Dorsolateral prefrontal cortex (tissue), 122 donors: ENCODE measurements at places on chromosomes 3 and 15.

GRCh38 chr3:125585595-125586223, 9.6 kb downstream of the OSBPL11 start:
- peak; percentile 75 for DNase-seq

DNA sequence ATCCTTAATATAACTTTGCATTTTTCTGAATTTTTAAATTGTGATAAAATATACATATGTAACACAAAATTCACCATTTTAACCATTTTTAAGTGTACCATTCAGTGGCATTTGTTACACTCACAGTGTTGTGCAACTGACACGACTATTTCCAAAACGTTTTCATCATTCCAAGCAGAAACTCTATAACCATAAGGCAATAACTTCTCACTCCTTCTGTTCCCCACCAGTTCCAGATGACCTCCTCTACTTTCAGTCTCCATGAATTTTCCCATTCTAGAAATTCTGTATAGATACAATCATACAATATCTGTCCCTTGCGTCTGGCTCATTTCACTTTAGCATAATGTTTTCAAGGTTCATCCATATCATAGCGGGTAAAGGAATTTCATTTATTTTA, 223.5 kb upstream of the TTC14 start:
- DNase-seq, result no peak

DNA sequence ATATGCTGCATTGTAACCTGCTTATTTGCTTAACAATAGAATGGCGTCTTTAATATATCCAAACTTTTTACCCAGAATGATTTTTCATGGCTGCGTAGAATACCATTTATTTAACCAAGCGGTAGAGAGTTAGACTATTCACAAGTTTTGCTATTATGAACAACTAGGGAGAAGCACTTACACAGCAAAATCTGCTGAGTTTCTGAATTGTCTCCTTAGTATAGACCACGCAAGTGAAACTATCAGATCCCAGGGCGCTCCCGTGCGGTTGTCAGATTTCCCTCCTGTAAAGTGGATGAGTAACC, 12.6 kb upstream of the ADPGK start:
- no peak for DNase-seq

GRCh38 chr3:165895919-165896318, 58.7 kb upstream of the BCHE start:
- DNase-seq, result no peak

DNA sequence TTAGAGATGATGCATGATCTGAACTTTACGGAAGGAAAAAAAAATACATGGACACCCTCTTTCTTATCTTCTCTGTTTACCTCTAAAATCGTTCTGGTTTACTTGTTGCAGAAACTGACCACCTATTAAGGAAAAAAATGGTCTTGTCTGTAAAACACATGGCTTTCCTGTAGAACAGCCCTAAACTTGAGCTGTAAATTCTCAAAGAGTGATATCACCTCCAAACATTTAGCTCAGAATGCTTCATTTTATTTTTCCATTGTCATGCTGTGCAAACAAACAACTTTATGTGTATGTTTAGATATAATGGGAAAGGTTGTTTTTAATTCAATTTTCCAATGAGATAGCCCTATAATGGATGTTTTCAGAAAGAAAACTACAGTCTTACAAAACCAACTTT, 237.4 kb upstream of the NR2F2 start:
- DNase-seq, result no peak

- no peak for DNase-seq
Measured at GRCh38 chr3:158671821-158672214, 630 bp downstream of the LXN start.

GRCh38 chr15:62849316-62850106, 193.0 kb upstream of the TPM1 start:
- DNase-seq, result no peak

GRCh38 chr15:88300089-88300488, 43.5 kb upstream of the NTRK3 start:
- DNase-seq, result no peak

DNA sequence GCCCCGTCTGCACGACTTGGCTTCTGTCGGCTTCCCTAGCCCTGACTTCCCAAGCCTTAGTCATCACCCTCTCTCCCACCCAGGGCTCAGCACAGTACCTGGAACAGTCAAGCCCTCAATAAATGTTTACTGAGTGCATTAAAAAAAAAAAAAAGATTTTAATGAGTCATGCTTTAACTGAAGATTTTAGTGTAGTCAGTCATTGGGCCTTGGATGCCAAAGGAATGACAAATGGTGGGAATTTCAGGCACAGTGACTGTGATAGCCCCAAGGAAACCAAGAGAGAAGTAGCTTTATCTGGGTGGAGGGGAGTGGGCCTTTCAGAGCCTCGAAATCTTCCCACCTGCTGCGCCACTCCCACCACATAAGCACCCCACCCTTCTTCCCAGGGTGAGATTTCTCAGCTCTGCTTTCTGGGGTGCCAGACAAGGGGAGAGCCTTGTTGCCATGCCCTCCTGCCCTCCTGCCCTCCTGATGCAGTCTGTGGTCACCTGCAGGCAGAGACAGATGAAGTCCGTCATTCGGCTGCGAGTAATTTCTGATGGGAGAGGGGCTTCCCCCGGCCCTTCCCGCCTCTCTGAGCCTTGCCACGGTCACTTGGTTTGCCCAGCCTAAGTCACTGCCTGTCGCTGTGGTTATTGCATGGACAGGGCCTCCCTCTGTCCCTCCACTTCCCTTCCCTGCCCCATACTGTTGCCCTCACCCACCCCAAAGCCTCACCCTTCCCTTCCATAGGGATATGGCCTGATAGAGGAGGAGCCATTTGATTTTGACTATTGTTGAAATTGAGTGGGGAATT, 41.8 kb downstream of the SMAD3 start:
- no peak for DNase-seq

DNA sequence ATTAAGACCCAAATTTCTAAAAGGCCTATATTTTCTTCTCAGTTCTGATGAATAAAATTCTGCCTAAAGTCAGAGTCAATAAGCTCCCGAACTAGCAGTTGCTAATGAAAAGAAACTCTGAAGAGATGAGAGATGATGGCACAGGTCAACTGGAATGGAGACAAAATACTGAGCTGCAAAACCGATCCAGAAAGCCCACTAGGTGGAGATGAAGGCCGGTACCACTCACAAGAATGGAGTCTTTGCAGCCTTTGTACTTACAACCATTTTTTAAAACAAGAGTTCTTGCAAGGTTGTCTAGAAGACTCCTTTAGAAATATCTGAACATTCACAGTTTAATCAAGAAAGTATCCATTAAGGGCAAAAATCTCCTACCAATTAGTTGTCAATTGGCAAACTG, 119.9 kb upstream of the TJP1 start:
- no peak for DNase-seq
